Large intestine (tissue), 12 donors: ENCODE measurements at places on chromosomes 11 and 22.
A peak's percentile ranks its signal among the peaks of the same experiment; 100 is the strongest.

DNA sequence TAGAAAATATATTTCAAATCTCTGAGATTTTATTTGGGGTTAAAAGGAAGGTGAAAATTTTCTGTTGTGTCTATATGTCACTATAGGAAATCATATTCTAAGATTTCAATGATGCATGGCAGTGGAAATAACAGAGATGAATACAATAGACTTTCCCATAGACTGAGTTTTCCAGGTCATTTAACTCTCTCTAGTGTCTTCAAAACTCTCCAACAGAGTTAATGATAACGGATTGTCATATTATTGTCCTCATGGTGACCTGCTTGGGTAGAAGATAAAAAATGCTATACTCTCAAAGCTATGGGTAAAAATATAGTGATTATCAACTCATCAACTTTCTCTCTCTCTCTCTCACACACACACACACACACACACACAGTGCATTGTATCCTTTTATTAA, 312.9 kb downstream of the CNTN5 start:
- DNase-seq, result no peak

GRCh38 chr11:88122956-88123355, 52.3 kb downstream of the RAB38 start:
- no peak for DNase-seq

- DNase-seq, result peak; percentile 64
Measured at GRCh38 chr22:40024201-40025061, 29.7 kb downstream of the FAM83F start.

DNA sequence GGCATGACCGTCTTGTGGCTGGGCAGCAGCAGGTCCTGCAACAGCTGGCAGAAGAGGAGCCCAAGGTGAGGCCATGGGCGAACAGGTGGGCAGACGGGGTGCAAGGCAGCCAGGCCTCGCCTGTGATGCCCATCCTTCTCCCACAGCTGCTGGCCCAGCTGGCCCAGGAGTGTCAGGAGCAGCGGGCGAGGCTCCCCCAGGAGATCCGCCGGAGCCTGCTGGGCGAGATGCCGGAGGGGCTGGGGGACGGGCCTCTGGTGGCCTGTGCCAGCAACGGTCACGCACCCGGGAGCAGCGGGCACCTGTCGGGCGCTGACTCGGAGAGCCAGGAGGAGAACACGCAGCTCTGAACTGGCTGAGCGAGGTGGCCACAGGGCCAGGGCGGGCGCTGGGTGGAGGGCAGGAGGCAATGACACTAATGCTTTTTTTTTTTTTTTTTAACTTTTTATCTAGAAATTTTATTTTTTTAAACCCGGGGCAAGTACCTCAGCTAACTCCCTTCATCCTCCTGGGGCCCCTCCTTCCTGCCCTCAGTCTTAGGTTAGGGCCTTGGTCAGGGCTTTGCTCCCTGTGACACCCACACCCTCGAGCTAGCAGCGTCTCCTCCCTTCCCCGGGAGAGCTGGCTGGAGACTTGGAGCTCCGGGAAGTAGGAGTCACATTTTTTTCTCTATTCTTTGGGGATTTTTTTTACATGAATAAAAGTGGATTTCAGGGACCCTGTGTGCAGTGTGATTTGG, 16.0 kb downstream of the PLCB3 start:
- DNase-seq, result no peak

- DNase-seq, result no peak
Measured at GRCh38 chr11:69377953-69378302, 84.0 kb downstream of the MYEOV start.

DNA sequence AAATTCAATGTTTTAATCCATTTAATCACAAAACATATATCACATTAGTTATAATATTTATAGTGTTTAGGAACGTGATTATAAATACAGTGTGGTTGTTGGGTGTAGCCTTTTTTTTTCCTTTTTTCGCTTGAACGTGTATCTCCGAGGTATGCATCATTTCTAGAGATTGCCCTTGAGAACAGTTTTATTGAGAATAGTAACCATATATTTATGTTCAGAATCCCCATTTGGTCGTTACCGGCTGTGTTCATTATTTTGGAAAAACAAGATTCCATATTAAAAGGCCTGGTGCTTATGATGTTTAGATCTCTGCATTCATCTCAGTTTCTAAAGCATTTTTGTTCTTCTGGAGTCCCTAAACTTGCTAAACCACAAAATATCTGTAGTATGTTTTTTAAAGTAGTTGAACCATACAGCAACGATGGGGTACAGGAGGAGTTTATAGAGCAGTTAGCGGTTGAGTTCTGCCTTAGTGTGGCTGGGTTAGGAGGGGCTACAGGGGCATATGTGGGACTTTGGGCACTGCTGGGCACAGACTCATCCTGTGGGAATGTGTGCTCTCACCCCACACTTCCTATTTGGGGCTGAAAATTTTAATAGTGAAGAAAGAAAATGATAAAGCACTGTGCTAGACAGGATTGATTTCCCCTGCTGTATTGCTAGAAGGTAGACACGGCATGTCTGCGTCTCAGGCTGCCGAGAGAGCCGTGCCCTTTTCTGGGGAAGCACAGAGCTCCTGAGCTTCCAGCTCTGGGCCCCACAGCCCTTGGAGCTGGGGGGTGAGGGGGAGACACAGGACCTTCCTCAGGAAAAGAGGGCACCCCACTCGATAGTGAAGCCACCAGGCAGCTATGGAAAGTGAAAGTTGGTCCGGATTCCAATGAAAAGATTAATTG, 81.5 kb upstream of the PPARA start:
- no peak for DNase-seq

GRCh38 chr22:43543522-43544288, 131.9 kb downstream of the MPPED1 start:
- DNase-seq, result no peak

DNA sequence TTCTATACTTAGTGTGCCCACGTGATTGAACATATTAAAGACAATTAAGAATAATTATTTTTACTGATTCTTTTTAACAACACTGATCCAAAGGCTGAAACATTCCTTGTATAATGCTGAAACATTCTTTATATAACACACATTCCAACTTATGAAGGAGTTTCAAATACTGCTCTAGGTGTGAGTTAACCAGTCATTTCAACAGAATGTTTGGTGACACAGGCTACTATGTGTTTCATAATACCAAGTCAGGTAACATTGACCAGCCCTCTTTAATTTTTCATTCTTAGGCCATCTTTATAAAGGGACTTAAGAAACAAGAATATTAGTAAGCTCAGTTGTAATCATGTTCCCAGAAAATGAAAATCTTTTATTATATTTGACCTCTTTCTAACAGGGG, 136.6 kb downstream of the ELP4 start:
- DNase-seq, result no peak

DNA sequence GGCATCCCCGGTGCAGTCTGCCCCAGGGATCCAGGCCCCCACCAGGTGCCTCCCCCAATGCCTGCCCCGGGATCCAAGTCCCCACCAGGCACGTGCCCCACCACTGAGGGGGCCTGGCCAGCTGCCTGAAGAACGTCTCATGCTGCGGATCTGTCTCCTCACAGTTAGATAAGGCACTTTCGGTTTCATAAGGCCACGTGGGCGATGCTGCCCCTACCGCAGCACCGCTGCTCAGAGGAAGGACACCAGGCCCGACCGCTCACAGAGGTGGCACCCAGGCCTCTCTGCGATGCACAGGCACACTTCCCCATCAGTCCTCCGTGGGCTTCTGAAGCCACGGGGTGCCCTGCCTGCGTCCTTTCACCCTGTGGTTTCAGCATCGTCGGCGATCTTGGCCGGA, 68.1 kb upstream of the BID start:
- DNase-seq, result peak; percentile 73

- DNase-seq, result peak; percentile 62
Measured at GRCh38 chr11:64207256-64208085, 950 bp downstream of the FERMT3 start.
